ENCODE measurements at places on chromosomes 6 and 20. TPM values are rescaled to one million over a fixed set of nuclear protein-coding genes. Genes with fewer than 3 reads are reported as not detected.
A peak's percentile ranks its signal among the peaks of the same experiment; 100 is the strongest.

DNA sequence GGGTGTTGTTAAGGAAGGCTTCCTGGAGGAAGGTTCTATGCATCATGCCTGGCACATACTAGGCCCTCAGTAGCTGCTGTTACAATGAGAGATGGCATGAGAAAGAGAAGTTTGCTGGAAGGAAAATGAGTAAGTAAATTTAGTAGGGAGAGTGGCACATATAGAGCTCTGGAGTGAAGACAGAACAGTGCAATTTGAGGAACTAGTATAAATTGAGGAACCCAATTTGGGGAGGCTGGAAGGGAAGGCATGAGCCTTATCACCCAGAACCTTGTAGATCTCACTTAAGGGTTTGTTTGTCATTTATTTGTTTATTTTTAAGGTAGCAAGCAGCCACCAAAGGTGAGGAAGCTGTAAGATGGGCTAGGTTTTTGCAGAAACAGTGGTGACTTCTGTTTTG, 87.1 kb upstream of the SCGN start:
- no peak for DNase-seq

- DNase-seq, result no peak
These were observed 1138.9 kb upstream of the ADGRB3 start for GRCh38 chr6:67496191-67496590.

GRCh38 chr6:14031516-14031915, 86.1 kb upstream of the CD83 start:
- DNase-seq, result peak; percentile 39

Gene PROKR2
- 0.45 TPM for total RNA-seq

Gene KCNQ5
- 4.1 TPM for total RNA-seq

All from cerebellum (tissue), 4 donors.